Left kidney (tissue), 8 donors: ENCODE measurements at places on chromosomes 12 and 14.

DNA sequence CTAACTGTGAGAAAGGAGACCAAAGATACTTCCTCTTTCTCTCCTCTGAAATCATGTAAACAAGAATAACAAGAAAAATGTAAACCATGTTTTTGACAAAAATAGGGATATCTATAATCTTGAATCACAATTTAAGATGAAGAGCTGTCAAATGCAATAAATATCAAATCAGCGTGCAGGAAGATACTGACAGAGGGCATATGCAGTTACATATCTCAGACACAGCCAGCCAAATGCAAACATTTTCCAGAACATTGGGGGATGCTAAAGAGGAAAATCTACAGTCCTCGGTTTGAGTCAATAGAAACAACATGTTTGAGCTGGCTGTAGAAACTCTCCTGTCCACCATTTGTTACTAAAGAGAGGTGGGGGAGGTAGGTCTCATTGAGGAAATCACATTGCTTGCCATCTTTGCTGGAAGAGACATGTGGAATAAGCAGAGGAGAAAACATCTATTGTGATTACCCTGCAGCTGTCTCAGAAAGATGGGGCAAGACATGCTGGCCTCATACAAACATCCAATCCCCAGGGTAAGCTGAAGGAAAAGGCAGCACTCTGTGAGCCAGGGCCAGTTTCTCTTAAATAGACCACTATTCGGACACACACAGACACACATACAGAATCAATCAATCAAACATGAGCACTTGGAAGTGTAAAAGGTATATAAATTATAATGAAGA lies 43.5 kb downstream of the CNTN1 start:
- no peak for DNase-seq

- DNase-seq: peak; percentile 19
These were observed 615.4 kb downstream of the C12orf50 start for GRCh38 chr12:87413784-87414183.

GRCh38 chr12:96386794-96387193 lies 13.4 kb downstream of the CDK17 start:
- DNase-seq: no peak

- DNase-seq: no peak
These were observed 5.5 kb downstream of the TNFAIP2 start for GRCh38 chr14:103128631-103129300.

- no peak for DNase-seq
These were observed 21.9 kb upstream of the MAP1LC3B2 start for GRCh38 chr12:116537101-116537904.

DNA sequence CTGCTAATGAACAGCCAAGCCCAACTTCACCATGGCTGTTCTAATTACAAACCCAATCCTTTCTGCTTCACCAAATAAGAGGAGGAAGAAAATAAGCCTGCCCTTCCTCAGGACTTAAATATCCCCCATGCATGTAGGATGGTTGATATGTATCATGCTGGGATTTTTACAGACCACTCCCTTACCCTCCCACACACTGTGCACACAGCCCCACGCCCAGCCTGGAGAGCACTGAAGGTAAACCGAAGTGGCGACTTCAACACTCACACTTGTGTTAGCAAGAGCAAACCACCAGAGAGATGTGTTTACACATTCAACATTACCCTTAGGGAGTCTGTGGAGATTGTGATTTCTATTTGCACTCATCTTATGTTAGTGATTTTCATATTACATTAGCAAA lies 241.2 kb downstream of the EGLN3 start:
- DNase-seq: no peak

GRCh38 chr12:124655698-124656516 lies 88.5 kb upstream of the NCOR2 start:
- DNase-seq: peak; percentile 84

GRCh38 chr12:53171725-53172329 lies 8.7 kb upstream of the ZNF740 start:
- DNase-seq: peak; percentile 55

DNA sequence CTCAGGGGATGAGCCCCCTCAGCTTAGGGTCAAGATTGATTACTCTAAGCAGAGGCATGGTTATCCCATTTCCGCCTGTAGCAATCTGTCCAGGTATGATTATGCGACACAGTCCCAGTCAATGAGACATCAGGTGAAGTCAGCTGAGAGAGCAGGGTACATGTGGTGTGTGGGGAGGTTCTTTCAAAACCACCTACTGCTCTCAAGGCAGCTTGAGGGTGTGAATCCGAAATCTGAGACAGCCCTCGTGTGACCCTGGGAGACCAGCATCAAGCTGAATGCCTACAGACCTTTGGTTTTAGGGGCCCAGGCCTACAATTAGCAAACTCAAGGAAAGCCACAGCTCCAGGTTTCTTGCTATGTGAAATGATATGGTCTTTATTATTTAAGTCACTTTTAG lies 275.7 kb downstream of the ITPR2 start:
- DNase-seq: no peak

GRCh38 chr12:102197789-102198188 lies at the start of gene PMCH:
TSS of gene PMCH (minus strand) at chr12:102197833. CDS start at chr12:102197770, 63 bp downstream.
- DNase-seq: no peak
